Lower lobe of right lung (tissue), 2 donors: ENCODE measurements at places on chromosomes 2 and 18. TPM values are rescaled to one million over a fixed set of nuclear protein-coding genes. Genes with fewer than 3 reads are reported as not detected.

KCNG2 gene
- 0.50 TPM for total RNA-seq

SLC40A1 gene
- total RNA-seq = 135 TPM

WDR33 gene
- total RNA-seq = 55.4 TPM

GRB14 gene
- 4.6 TPM for total RNA-seq

PECR gene
- total RNA-seq = 18.5 TPM

ATP6V1C2 gene
- total RNA-seq = 1.7 TPM

ZBTB14 gene
- 13.3 TPM for total RNA-seq

CCDC141 gene
- total RNA-seq = 40.5 TPM

ZNF521 gene
- total RNA-seq = 12.7 TPM

DNA sequence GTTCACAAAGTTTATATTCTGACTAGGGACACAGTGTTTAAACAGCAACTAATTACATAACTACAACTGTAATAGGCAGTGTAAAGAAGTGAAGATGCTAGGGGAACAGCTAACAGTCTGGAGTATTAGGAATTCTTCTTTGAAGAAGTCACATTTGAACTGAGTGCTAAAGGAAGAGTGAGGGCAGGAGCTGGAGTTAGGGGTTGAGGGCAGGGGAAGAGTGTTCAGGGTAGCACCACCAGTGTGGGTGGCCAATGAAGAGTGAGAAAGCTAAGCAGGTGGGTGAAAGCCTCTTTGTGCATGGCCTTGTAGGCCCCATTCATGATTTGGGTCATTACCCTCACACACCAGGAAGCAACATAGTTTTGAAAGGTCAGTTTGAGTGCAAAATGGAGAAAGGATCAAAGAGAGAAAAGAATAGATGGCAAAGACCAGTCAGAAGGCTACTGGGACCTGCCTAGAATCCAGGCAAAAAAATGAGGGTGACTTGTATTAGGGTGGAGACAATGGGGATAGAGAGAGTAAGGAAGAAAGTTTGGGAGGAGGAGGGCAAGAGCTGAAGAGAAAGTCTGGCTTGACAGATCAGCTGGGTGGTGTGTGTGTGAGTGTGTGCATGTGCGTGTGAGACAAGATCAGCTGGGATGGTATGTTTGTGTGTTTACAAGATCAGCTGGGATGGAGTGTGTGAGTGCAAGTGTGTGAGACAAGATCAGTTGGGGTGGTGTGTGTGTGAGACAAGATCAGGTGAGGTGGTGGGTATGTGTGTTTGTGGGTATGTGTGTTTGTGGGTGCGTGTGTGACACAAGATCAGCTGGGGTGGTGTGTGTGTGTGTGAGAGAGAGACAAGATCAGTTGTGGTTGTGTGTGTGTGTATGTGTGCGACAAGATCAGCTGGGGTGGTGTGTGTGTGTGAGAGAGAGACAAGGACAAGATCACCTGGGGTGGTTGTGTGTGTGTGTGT lies 43.6 kb upstream of the AGPS start:
- no peak for DNase-seq

DNA sequence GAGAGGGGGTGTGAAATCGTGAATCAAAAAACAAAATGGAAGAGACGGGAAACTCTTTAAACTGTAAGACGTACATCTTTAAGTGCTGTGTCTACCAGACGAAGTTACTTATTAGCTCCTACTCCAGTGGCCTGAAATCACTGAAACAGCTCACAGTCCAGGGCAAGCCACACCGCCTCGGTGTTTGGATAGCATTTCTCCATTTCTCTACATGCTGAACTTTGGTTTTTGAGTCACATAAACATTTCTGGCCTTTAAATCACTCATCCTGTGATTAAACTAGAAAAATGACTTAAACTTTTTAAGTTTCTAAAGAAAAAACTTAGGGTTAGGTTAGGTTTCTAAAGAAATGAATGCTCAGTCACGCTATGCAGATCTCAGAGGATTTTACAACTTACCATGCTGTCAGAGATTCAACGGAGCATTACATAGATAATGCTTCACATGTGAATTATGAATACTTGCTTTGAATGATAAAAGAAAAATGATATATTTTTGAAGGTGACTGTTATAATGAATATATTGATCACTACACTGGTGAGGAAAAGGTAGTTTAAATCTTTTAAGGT lies 138.4 kb downstream of the MBP start:
- no peak for DNase-seq

GRCh38 chr2:52632543-52632942 lies 1135.1 kb upstream of the CHAC2 start:
- no peak for DNase-seq

DNA sequence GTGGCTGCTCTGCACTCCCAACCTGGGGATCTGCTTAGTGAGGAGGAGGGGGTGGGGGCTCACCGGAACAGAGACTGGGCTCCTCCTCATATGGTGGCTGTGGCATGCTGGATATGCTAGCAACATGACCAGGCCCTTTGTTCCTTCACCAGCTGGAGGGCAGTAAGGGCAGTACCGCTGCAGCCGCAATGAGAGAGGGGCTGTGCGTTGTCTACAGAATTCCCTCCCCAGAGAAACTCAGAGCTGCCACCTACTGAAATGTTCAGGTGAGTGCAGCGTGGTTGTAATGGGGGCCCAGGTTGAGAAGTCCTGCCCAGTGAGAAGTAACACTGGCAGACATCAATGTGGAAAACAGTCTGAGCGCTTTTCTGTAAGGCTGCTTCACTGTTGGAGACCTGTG lies 1211.9 kb upstream of the NXPH2 start:
- no peak for DNase-seq

GRCh38 chr18:80175451-80176204 lies 66.6 kb downstream of the ADNP2 start:
- no peak for DNase-seq

DNA sequence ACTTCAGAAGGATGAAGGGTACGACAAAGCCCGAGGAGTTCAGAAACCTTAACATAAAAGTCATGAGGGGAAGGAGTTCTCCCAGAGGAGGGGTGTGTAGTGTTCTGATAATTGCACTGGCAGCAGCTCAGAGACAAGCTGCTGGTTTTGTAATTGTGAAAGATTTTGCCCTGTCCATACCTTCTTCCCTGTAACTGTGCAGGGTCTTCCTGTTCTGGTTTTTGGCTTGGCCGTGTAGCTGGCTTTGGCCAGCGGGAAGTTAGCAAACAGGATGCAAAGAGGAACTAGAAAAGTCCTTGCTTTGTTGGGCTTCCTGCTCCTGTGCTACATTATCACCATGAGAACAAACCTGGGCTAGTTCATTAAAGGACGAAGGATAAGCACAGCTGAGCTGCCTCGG lies 160.8 kb downstream of the LPIN1 start:
- DNase-seq = no peak

- DNase-seq = no peak
These were observed 90.1 kb upstream of the LGALSL start for GRCh38 chr2:64363848-64364247.

GRCh38 chr2:111622859-111623258 lies 261.1 kb downstream of the ANAPC1 start:
- no peak for DNase-seq

GRCh38 chr18:6682437-6683111 lies 46.9 kb upstream of the ARHGAP28 start:
- DNase-seq = no peak

DNA sequence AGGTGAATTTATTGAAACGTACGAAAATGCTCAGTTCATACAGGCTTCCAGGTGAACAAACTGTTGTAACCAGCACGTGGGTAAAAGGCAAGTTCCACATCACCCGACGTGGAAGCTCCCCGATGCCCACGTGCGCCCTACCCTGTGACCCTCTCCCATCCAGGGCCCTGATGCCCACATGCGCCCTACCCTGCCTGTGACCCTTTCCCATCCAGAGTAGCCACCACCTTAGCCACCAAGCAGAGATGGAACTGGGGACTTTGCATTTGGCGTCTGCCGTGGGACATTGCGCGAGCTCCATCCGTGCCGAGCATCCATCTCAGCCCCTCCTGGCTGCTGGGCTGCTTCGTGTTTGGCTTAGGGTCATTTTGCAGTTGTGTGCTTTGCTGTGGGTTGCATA lies 37.5 kb downstream of the ANO7 start:
- DNase-seq = peak; percentile 17

DNA sequence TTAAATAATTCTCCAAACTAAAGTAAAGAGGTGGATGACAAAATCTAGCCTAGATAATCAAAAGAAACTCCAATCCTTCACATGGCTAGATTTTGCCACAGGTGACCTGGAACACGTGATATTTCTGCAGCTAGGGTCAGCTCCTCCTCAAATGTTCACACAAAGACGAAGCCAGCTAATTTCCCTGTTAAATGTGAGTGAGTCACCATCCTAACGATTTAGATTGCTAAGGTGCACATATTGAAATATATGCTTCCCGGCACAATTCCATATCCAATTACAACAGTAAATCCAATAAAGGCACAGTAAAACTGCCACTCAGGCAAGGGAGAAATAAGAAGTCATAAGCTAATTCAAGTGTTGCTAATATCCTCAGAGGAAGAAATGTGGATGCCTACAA lies 28.7 kb downstream of the IKZF2 start:
- no peak for DNase-seq

DNA sequence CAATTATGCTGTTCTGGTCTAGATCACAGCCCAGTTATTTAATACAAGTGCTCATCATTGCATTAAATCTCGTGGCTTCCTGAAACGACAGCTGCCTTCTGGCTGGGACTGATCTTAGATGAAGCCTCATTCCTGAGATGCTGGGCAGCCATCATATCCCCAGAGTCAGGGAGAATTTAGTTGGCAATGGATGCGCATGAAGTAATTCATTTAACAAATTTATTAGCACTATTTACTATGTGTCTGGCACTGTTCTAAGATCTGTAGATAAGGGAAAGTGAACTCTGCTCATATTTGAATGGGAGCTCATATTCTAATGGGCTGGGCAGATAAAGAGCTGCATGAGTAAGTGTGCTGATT lies 244.7 kb downstream of the KCNS3 start:
- DNase-seq = no peak

GRCh38 chr18:69883781-69884180 lies 63.9 kb downstream of the CD226 start:
- DNase-seq = no peak

DNA sequence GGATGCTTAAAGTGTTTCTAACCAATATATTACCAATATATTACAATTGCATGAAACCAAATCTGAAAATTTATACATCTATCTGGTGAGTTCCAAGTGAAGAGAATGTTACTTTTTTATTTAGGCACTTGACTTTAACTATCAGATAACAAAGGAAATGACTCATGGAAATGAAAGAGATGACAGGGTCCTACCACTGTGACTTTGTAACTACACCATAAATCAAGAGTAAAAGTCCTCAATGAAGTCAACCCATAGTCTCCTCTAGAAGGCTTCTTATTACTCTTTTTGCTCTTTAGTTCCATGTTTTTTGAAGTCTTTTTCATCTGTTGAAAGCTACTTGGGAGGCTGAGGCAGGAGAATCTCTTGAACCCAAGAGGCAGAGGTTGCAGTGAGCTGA lies 545.0 kb upstream of the PIK3C3 start:
- no peak for DNase-seq

DNA sequence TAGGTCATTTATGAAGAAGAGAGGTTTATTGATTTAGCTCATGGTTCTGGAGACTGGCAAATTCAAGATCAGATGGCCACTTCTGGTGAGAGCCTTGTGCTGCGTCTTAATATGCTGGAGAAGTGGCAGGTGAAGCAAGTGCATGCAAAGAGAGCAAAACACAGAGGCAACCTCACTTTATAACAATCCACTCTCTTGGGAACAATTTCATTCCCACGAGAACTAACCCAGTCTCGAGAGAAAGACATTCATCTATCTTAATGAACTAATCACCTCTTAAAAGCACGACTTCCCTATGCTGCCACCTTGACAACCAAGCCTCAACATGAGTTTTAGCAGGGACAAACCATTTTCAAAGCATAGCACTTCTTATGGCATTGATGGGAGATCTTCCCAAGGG lies 186.5 kb upstream of the RASGRP3 start:
- DNase-seq = no peak

DNA sequence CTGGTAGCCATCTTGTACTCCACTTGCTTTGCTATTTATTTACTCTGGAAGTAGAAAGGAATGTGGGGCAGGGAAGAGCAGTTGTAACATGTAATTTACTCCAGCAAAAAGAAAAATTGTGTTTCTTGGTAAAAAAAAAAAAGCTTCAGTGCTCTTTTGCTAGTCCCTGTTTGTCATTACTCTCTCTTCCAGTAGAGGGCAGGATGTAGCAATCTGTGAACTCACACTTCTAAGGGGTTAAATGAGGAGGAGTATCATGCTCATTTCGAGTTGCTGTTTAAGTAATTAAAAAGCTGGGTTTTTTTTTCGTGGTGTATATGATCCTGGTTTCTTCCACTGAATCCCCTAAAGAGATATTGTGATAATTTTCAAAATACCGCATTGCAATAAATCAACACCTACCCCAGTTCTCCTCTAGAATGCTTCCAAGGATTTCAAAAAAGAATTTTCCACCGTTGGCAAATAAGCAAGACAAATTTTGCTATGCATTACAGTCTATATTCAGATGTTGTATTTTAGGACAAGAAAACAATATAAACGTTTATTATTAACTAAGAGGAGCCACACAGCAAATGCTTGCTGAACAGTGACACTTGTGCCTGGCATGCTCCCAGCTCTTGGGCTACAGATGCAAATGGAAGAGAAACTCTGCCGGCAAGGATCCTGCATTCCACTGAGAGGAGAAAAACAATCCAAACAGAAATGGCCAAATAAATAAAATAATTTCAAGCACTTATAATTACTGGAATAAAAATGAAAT lies 261.6 kb downstream of the ASXL3 start:
- no peak for DNase-seq

- no peak for DNase-seq
These were observed 31.7 kb downstream of the SLC40A1 start for GRCh38 chr2:189548666-189549448.

DNA sequence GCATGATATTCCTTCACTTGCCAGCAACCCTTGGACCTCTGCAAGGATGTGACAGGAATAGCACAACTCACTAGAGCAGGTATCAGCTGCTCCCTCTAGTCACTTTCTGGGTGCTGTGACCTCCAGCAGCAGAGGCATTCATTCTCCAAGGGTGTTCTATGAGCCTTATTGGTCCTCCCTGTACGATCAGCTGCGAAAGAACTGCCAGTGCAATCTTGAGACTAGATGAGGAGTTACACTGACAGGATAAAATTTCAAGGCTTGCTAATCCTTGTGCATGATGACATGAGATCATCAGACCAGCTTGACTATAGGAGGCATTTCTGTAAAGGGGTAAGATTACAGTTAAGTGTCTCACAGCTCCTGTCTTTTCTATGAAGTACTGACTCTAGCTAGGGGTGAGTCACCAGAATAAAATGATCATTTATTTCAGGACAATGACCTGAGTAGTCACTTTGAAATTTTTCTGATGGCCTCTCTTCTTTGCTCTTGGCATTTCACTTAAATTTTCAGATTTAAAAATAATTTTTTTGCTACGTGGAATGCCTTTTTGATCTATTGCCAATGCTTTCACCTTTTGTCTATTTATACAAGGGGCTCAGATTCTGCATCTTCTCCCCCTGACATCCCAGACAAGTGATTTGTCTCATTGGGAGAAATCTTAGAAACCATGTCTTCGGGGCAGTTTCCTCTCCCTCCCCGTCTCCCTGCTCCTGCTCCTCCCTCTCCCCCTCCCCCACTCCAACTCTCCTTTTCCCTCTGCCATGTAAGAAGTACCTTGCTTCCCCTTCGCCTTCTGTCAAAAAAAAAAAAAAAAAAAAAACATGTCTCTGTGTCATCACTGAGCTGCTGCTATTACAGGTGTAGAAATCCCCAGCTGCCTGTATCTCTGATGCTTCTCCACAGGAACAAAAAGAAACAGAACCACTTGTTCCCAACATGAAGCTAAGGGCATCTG lies 49.2 kb upstream of the FRZB start:
- no peak for DNase-seq

- no peak for DNase-seq
These were observed 61.3 kb downstream of the ZBTB7C start for GRCh38 chr18:48347756-48348326.
